Central memory CD8-positive, alpha-beta T cell (primary cell): ENCODE measurements at places on chromosomes 11 and 22.

- no peak for DNase-seq
These were observed 126.2 kb downstream of the BCR start for GRCh38 chr22:23306438-23306921.

DNA sequence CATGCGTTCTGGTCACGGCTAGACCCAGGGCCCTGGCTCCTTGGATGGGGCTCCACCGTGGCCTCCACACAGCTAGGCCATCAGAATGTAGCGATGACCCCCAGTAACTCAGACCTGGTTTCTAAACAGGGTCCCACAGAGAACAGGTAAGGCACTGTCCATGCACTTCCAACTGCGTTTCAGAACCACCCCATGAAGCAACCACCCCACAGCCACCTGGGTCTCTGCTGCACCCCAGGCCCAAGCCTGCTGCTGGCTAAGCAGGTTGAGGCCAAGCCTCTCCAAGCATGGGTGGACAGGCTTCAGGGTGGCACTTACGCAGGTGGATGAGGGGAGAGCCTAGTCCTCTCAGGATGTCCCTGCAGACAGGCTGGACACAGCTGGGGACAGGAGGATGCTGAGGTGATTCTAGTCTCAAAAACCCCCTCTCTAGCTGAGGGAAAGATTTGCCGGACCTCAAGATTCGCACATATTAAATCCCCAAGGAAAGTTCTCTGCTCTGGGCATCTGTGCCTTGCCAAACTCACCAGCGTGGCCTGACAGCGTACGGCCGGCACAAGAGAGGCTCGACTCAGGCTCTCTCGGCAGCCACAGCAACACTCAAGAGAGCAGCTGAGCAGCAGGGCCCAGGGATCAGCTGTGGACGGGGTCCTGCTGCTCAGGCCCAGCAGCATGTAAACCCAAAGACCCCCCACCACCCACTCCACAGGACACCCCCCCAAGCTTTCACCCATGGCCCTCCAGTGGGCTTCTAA, 141.6 kb downstream of the CRYBB2 start:
- no peak for DNase-seq

DNA sequence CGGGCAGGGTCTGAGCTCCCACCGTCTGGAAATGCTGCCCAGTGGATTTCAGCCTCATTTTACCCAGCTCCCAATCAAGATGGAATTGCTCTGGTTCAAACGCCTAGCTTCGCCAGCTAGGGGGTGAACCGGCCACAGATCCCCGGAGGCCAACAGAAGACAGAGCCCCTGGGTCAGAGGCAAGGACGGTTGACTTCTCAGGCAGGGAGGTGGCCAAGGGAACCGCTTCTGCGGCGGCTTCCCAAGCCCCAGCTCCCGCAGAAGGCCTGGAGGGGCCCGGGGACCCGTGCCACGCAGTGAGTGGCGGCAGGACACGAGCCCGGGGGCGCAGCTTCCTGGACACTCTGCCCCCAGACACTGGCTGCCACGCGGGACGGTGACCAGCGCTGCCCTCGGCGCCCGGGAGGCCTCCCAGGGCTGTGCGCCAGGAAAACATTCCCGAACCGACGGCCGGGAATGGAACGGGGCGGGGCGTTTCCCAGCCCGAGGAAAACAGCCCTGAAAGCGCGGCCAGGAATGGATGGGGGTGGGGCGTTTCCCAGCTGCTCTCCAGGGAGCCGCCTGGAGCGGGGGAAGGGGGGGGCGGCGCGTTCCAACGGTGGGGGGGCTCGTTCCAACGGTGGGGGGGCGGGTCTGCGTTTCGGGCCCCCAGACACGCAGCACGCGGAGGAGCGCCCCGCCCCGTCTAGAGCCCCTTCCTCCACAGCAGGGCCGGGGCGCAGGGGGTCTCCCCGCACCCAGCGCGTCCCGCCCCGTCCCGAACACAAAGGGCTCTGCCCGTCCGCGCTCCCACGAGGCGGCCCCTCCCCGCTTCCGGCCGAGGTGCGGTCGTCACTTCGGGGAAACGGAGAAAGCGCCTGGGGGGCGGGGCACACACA, 13.5 kb upstream of the B4GALNT4 start:
- peak; percentile 57 for DNase-seq

DNA sequence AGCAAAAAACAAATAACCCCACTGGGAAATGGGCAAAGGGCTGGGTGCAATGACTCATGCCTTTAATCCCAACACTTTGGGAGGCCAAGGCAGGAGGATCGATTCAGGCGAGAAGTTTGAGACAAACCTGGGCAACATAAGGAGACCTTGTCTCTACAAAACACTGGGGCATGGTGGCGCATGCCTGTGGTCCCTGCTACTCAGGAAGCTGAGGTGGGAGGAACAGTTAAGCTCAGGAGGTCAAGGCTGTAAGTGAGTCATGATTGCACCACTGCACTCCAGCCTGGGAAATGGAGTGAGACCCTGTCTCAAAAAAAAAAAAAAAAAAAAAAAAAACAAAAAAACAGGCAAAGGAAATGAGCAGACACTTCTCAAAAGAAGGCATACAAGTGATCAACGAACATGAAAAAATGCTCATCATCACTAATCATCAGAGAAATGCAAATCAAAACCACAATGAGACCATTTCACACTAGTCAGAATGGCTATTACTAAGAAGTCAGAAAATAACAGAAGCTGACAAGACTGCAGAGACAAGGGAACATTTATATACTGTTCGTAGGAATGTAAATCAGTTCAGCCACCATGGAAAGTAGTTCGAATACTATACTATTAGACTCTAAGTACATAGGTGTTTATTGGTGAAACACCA, 48.2 kb upstream of the SMCO4 start:
- DNase-seq, result no peak
